Right renal pelvis (tissue), 4 donors: ENCODE measurements at places on chromosomes 7 and 10. TPM values are rescaled to one million over a fixed set of nuclear protein-coding genes. Genes with fewer than 3 reads are reported as not detected.

GRCh38 chr10:44132361-44133289 lies 252.3 kb downstream of the CXCL12 start:
- no peak for DNase-seq

EZH2 gene
- polyA plus RNA-seq = 39.5 TPM

DNA sequence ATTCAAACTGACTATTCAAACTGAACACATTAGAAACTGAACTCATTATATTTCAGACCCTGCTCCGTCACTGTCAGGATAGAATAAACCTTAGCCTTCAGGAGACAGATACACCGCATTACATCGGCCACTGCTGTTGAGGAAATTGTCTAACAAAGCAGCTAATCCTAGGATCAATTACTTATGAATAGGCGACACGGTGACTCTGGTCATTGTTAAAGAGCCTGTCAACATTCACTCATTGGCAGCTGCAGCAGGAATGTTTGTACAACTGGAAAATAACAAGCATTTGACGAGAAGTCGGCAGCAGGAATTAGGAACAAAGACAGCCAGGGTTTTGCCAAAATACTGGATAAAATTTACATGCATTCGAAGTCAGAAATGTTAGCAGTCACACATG lies 112.0 kb upstream of the MKX start:
- no peak for DNase-seq

SVOPL gene
- polyA plus RNA-seq = 2.3 TPM

- DNase-seq = no peak
These were observed 8.2 kb upstream of the CLIP2 start for GRCh38 chr7:74280985-74281384.

DNA sequence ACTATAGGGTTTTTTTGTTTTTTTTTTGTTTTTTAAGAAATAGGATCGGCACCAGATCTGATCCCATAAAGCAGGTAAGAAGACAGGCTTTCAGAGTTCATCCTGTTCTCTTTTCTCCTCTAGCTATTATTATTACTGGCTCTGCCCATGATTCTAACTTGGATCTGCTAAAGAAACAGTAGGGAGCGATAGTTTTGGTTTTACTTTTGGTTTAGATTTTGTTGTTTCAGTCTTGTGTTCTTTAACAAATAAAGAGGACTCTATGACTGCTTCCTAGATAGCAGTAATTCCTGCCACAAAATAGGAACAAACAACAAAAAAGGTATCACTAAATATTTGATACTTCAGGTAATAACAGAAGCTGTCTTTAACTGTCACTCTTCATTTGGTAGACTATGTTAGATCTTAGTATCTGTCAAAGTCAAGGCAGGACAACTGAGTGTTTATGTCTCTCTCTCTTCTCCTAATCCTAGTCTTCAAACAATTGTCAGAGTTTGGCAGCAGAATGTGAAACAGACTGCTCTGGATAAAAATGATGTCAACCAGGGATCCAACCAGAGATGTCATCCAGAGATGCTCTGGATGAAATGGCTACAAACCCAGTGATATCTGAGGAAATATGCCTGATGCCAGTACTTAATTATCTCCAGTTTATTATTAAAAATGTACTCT lies 99.8 kb downstream of the KMT2C start:
- DNase-seq = no peak

SLC35G1 gene
- polyA plus RNA-seq = 7.6 TPM

DNA sequence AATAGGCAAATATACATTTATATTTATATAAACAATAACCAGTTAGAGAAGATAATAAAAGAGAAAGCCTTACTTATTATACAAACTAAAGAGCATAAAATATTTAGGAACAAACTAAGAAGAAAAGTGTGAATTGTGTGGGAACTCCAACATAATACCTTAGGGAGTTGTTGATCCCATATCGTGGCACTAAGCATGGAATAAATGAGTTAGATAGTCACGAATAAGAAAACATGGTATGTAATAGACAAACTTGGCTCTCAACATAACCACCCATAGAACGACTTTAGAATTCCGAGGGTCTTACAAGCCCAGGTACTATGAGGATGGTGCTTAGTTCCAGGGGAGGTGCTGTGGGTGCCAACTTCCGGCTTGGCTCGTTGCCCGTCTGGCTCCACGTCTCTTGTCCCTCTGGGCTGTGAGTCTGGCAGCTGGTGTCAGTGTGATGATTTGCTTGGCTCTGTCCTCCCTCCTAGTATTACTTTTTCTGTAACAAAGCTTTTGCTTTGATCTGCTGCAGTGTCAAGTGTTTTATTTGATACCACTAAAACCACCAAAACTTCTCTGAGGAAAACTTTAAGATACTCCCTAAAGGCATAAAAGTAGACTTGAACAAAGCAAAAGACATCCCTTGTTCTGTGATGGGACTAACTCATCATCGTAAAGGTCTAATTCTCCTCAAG lies 9.5 kb upstream of the RBM20 start:
- DNase-seq = no peak

CPN1 gene
- polyA plus RNA-seq = 2.9 TPM

HOXA3 gene
- 42.6 TPM for polyA plus RNA-seq

- no peak for DNase-seq
These were observed 3.7 kb upstream of the ZFYVE27 start for GRCh38 chr10:97733256-97733655.

DNA sequence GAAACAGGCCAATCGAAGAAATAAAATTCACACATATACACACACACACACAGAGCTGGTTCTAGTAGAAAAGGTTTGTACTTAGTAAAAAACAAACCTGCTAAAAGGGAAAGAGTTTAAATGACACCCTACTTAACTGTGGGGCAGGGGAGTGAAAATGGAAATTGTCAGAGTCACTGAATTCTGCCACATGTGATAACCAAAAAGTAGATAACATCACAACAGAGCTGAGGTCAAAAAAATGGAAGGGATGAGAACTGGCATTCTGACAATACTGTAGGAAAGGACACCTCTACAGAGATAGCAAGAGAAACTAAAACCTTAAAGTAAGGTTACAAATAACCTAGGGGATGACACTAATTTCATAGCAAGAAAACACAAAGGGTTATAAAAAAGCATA lies 74.6 kb downstream of the CACUL1 start:
- no peak for DNase-seq

GRCh38 chr10:128657548-128657947 lies 531.3 kb upstream of the MKI67 start:
- peak; percentile 18 for DNase-seq

DNA sequence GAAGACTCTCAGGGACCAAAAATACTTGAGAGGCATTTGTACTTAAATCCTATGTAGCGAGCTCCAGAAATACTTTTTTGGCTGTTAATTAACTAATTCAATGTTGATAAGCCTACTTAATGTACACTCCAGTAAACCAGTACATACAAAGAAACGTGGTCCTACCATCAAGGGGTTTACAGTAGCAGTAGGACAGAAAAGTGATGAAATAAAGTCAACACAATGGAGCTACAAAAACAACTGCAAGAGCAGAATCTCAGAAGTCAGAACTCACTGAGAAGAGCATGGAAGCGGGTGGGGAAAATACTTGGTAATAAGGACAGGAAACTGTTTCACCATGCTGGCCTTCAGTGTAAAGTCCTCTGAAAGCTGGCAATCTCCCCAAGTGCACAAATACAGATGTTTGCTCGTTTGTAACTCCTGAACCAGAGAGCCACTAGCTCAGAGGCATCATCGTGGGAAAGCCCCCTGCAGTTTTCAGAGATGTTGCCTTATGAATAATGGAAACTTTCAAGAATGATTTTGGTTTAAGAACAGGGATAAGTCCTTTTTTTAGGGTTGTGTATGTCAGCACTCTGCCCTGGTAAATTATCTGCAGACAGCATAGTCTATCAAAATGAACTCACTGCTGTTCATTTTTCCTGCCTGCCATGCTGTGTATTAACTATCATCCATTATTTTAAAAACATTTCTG lies 233.2 kb downstream of the SORCS1 start:
- DNase-seq = no peak

GRCh38 chr7:30658479-30659074 lies 23.7 kb downstream of the CRHR2 start:
- DNase-seq = no peak

HUS1 gene
- polyA plus RNA-seq = 24.3 TPM

- DNase-seq = no peak
These were observed 21.4 kb downstream of the PRSS2 start for GRCh38 chr7:142792129-142792528.

TRIM24 gene
- 50.4 TPM for polyA plus RNA-seq

DNA sequence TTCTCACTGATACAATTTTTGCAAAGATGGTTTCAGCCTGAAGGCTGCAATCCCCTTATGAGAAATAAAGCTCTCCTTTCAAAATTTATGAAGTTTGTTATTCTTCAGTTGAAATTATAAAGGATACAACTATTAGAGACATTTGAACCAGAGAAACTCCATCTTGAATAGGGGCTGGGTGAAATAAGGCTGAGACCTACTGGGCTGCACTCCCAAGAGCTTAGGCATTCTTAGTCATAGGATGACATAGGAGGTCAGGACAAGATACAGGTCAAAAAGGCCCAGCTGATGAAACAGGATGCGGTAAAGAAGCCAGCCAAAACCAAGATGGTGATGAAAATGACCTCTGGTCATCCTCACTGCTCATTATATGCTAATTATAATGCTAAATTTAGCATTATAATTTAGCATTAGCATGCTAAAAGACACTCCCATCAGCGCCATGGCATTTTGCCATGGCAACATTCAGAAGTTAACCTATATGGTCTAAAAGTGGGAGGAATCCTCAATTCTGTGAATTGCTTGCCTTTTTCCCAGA lies 22.4 kb upstream of the IFIT1B start:
- no peak for DNase-seq
